ENCODE measurements at places on chromosomes 3 and 15. TPM values are rescaled to one million over a fixed set of nuclear protein-coding genes. Genes with fewer than 3 reads are reported as not detected.

- H3K27ac ChIP-seq, result no peak overlapping the region
- DNase-seq, result no peak
- no peak overlapping the region for H3K4me3 ChIP-seq
- no peaks in the 10 kb centered on the region for H3K4me1 ChIP-seq
- no peaks in the 10 kb centered on the region for H3K36me3 ChIP-seq
- H3K27me3 ChIP-seq, result peaks cover 11% of the 10 kb centered on the region
Measured at GRCh38 chr15:34760909-34761308, 6.1 kb upstream of the GJD2 start.

GRCh38 chr15:50685191-50685975 lies 1.2 kb downstream of the TRPM7 start:
- DNase-seq, result no peak
- peaks cover 18% of the 10 kb centered on the region for H3K36me3 ChIP-seq
- H3K27ac ChIP-seq, result peak overlapping the region; percentile 96

The TGM5 gene
- not detected for polyA plus RNA-seq

GRCh38 chr3:94716326-94717018 lies 653.6 kb downstream of the NSUN3 start:
- no peak overlapping the region for H3K4me3 ChIP-seq
- no peak for DNase-seq
- H3K36me3 ChIP-seq, result no peaks in the 10 kb centered on the region

GRCh38 chr15:63264688-63265293 lies 12.6 kb upstream of the APH1B start:
- no peak overlapping the region for H3K4me3 ChIP-seq
- no peaks in the 10 kb centered on the region for H3K4me1 ChIP-seq
- no peaks in the 10 kb centered on the region for H3K27me3 ChIP-seq
- H3K27ac ChIP-seq, result no peak overlapping the region
- DNase-seq, result no peak

The ANKRD63 gene
- polyA plus RNA-seq, result 0.30 TPM

GRCh38 chr3:97694876-97695275 lies 69.7 kb upstream of the ARL6 start:
- DNase-seq, result no peak
- H3K36me3 ChIP-seq, result no peaks in the 10 kb centered on the region

DNA sequence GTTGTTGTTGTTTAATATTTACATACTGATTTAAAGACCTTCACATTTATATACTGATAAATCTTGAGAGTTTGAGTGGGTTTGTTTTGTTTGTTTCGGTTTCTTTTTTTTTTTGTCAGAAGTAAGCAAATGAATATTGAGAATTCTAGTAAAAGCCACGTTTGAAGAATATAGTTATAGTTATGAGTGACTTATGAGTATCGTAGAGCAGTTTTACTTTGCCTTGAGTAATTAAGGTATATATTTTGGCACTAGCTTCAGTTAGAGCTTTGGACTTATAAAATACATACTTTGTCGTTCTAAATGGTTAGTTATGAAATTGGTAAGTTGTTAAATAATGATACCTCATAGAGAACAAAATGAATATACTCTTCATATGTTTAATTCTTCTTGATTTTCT lies 27.8 kb downstream of the ATP1B3 start:
- H3K36me3 ChIP-seq, result peaks cover 15% of the 10 kb centered on the region
- no peaks in the 10 kb centered on the region for H3K27me3 ChIP-seq
- H3K27ac ChIP-seq, result no peak overlapping the region

GRCh38 chr3:112027142-112027541 lies 7.4 kb upstream of the TMPRSS7 start:
- H3K4me1 ChIP-seq, result no peaks in the 10 kb centered on the region
- DNase-seq, result no peak
- H3K27me3 ChIP-seq, result no peaks in the 10 kb centered on the region
- no peak overlapping the region for H3K4me3 ChIP-seq
- H3K36me3 ChIP-seq, result no peaks in the 10 kb centered on the region

GRCh38 chr3:186311441-186311840 lies 50.6 kb downstream of the DGKG start:
- no peak for DNase-seq
- H3K4me1 ChIP-seq, result no peaks in the 10 kb centered on the region
- H3K36me3 ChIP-seq, result no peaks in the 10 kb centered on the region
- H3K4me3 ChIP-seq, result no peak overlapping the region
- H3K27ac ChIP-seq, result no peak overlapping the region

The CCDC174 gene
- 16.8 TPM for polyA plus RNA-seq

The FBXO45 gene
- 21.7 TPM for polyA plus RNA-seq

GRCh38 chr3:133050891-133051290 lies 12.7 kb downstream of the TMEM108 start:
- no peaks in the 10 kb centered on the region for H3K27me3 ChIP-seq
- H3K36me3 ChIP-seq, result no peaks in the 10 kb centered on the region
- peaks cover 6% of the 10 kb centered on the region for H3K4me1 ChIP-seq
- no peak overlapping the region for H3K4me3 ChIP-seq

- peak overlapping the region; percentile 53 for H3K27ac ChIP-seq
- H3K4me3 ChIP-seq, result no peak overlapping the region
- peaks cover 20% of the 10 kb centered on the region for H3K4me1 ChIP-seq
- H3K27me3 ChIP-seq, result no peaks in the 10 kb centered on the region
Measured at GRCh38 chr15:66936861-66937582, 128.4 kb upstream of the SMAD3 start.

DNA sequence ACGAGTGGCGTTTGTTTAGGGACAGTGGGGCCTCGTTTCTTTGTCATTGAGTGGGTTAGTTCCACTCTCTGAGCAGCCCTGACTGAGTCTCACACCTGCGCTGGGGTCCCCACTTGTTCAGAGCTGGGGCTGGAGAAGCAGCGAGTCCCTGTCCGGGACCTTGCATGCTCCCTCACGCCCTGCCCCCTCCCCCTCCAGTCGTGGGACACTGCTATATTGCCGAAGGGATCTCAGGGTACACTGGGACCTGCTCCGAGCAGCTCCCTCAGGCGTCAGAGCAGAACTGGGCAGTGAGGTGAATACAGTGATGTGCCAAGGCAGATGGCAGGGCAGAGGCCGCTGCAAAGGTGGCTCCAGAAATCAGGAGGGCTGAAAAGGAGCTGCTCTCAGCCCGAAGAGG lies 59.9 kb upstream of the KLF13 start:
- no peak overlapping the region for H3K4me3 ChIP-seq
- no peak for DNase-seq
- peaks cover 44% of the 10 kb centered on the region for H3K4me1 ChIP-seq
- H3K36me3 ChIP-seq, result no peaks in the 10 kb centered on the region
- H3K27ac ChIP-seq, result no peak overlapping the region

DNA sequence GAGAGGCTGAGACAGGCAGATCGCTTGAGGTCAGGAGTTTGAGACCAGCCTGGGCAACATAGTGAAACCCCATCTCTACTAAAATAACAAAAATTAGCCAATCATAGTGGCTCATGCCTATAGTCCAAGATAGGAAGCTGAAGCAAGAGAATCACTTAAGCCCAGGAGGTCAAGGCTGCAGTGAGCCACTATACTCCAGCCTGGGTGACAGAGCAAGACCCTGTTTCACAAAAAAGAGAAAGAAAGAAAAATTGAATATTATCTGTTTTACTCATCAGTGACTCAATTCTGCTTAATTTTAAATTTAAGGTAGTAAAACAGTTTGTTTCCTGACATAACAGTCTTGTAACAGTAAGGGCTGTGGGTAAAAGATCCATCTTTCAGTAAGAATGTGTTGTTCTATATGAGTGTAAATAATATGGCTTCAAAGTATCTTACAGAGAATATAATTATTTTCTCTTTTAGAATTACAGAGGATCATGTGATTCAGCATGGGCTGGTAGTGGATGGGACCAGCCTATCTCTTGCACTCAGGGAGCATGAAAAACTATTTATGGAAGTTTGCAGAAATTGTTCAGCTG lies 85.8 kb downstream of the ATP11B start:
- H3K4me3 ChIP-seq, result no peak overlapping the region
- DNase-seq, result no peak
- no peak overlapping the region for H3K27ac ChIP-seq

- no peak for DNase-seq
- no peaks in the 10 kb centered on the region for H3K4me1 ChIP-seq
- H3K27ac ChIP-seq, result no peak overlapping the region
- H3K36me3 ChIP-seq, result no peaks in the 10 kb centered on the region
Measured at GRCh38 chr15:46778876-46779275, 938.4 kb upstream of the SEMA6D start.

GRCh38 chr15:34650177-34650576 lies 66.7 kb upstream of the GOLGA8B start:
- no peaks in the 10 kb centered on the region for H3K36me3 ChIP-seq
- no peaks in the 10 kb centered on the region for H3K4me1 ChIP-seq
- H3K27me3 ChIP-seq, result no peaks in the 10 kb centered on the region
- no peak overlapping the region for H3K4me3 ChIP-seq
- no peak overlapping the region for H3K27ac ChIP-seq

- no peaks in the 10 kb centered on the region for H3K4me1 ChIP-seq
- H3K4me3 ChIP-seq, result peak overlapping the region; percentile 57
- no peaks in the 10 kb centered on the region for H3K36me3 ChIP-seq
- DNase-seq, result peak; percentile 51
- H3K27ac ChIP-seq, result no peak overlapping the region
- no peaks in the 10 kb centered on the region for H3K27me3 ChIP-seq
Measured at GRCh38 chr3:116863822-116864589, 154.4 kb downstream of the TUSC7 start.

The YEATS2 gene
- polyA plus RNA-seq, result 40.8 TPM

The CDHR4 gene
- 0.59 TPM for polyA plus RNA-seq

DNA sequence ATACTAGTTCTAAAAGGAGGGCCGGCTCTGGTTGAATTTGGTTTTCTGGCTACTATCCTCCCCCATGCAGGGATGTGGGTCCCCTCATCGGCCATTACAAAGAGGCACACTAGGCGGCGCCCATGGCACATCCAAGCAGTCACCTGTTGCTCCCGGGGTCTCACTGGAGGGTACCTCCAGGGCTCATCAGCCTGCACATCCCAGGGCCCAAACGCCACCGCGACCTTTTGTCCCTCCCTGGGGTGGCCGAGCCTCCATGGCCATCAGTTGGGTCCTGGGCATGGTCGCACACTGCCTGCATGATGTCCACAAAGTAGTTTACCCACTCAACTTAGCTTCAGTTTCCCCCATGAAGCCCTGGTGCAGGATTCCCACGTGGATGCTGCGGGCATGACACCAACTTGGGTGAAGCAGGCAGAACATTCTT lies 28.3 kb downstream of the IDH3A start:
- no peaks in the 10 kb centered on the region for H3K4me1 ChIP-seq
- H3K27ac ChIP-seq, result no peak overlapping the region
- DNase-seq, result peak; percentile 51
- no peak overlapping the region for H3K4me3 ChIP-seq
- no peaks in the 10 kb centered on the region for H3K27me3 ChIP-seq
- H3K36me3 ChIP-seq, result peaks cover 58% of the 10 kb centered on the region

DNA sequence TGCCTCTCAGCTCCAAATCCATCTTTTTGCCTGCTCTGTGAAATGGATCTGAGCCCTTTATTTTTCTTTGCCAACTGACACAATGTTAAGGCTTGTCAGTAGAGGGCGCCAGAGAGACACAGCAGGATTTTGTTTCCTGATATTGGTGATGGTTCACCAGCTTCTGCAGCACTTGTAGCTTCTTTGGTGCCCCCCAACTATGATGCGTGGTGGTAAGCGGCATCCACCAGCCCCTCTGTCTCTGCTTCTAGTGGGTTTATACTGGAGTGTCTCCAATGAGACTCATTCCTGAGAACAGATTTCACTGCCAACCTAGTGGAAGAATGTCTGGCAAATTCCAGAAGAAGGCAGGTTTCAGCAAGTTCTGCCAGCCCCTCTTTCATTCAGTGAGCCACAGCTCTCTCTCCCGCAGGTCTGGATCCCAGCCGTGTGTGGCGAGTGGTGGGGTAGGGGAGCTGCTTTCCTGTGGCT lies 471.9 kb upstream of the FRG2C start:
- H3K27me3 ChIP-seq, result no peaks in the 10 kb centered on the region
- H3K4me1 ChIP-seq, result no peaks in the 10 kb centered on the region
- no peak for DNase-seq
- no peak overlapping the region for H3K4me3 ChIP-seq

The SAMD7 gene
- polyA plus RNA-seq, result 0.09 TPM

The CD80 gene
- not detected for polyA plus RNA-seq

The PGBD4 gene
- polyA plus RNA-seq, result 2.4 TPM

DNA sequence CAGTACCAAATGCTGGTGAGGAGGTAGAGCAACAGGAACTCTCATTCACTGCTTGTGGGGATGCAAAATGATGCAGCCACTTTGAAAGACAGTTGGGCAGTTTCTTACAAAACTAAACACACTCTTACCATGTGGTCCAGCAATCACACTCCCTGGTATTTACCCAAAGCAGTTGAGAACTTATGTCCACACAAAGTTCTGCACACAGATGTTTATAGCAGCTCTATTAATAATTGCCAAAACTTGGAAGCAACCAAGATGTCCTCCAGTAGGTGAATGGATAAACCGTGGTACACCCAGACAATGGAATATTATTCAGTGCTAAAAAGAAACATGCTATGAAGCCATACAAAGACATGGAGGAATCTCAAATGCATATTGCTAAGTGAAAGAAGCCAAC lies 139.1 kb upstream of the SLC6A11 start:
- H3K27ac ChIP-seq, result no peak overlapping the region
- H3K27me3 ChIP-seq, result no peaks in the 10 kb centered on the region
- no peak overlapping the region for H3K4me3 ChIP-seq
- DNase-seq, result no peak
- no peaks in the 10 kb centered on the region for H3K4me1 ChIP-seq

DNA sequence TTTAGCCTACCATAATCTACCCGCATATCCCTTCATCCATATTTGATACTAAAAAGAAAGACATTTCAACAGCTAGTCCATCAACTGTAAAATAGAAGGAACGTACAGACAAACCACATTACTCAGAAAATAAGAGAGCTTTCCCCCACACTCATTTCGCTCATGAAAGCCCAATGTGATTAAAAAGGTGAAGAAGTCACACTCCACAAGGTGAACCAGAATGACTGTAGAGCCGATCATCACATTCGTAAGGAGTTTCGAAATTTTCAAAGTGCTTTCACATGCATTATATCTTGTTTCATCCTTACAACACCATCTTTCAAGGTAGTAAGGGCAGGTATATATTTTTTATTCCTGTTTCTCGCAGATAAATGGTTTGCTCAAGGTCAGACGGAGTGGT lies 225.3 kb downstream of the FOXP1 start:
- H3K27ac ChIP-seq, result no peak overlapping the region
- no peak for DNase-seq
- H3K4me3 ChIP-seq, result no peak overlapping the region
- H3K27me3 ChIP-seq, result no peaks in the 10 kb centered on the region

The RMDN3 gene
- polyA plus RNA-seq, result 50.0 TPM

GRCh38 chr3:17632401-17633100 lies 109.9 kb downstream of the TBC1D5 start:
- no peak overlapping the region for H3K4me3 ChIP-seq
- no peak overlapping the region for H3K27ac ChIP-seq
- no peak for DNase-seq
- H3K36me3 ChIP-seq, result no peaks in the 10 kb centered on the region
- H3K4me1 ChIP-seq, result no peaks in the 10 kb centered on the region
- H3K27me3 ChIP-seq, result no peaks in the 10 kb centered on the region

DNA sequence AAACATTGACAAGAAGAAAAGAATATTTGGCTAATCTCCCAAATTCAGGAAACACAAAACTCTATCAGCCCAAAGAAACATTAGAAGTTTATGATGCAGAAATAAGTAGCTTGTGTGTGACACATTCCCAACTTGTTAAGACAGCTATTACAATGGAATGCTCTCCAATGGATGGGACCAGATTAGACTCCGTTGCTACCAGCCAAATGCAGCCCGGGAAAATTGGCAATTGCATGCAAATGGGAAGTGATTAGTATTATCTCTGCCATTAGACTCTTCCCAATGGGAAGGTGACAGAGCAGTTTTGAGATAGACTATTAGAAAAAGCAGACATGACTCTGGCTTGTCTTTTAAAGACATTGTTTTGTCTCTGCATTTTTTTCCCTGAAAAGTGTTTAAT lies 37.4 kb upstream of the KCNMB2 start:
- no peak overlapping the region for H3K4me3 ChIP-seq
- no peaks in the 10 kb centered on the region for H3K4me1 ChIP-seq
- no peak overlapping the region for H3K27ac ChIP-seq
- H3K27me3 ChIP-seq, result no peaks in the 10 kb centered on the region
